ENCODE measurements at places on chromosomes 4 and X.

DNA sequence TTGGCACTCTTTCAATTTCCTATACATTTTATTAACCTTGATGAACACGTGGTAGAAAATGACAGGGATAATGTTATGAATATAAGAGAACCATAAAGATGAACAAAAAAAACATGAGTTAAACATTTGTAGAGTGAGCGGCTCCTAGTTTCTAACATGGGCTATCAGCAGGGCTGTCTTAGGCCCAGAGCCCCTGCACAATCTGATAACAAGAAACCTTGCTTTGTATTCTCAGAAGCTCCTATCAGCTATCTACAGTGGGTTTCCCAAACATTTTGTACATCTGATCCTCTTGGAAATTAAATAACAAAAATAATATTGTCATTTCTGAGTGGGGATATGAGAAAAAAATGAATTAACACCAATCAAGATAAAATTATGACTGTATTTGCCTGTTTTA, 10.6 kb upstream of the RBPJ start:
- DNase-seq = no peak

DNA sequence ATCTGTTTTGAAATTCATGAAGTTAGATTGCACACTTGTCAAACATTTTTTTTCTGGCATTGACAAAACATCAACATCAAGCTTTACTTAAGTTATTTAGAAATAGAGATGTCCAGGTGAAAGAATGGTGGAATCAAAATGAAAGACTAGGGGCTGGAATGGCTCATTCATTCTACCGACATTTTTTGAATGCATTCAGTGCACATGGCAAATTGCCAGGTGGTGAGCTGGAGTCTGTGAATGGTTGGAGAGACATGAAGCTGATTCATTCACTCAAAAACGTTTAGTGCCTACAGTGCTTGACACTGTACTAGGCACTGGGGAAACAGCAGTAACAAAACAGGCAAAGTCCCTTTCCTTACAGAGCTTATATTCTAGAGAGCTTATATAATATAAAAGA, 292.4 kb downstream of the PPP1R2C start:
- DNase-seq = no peak

DNA sequence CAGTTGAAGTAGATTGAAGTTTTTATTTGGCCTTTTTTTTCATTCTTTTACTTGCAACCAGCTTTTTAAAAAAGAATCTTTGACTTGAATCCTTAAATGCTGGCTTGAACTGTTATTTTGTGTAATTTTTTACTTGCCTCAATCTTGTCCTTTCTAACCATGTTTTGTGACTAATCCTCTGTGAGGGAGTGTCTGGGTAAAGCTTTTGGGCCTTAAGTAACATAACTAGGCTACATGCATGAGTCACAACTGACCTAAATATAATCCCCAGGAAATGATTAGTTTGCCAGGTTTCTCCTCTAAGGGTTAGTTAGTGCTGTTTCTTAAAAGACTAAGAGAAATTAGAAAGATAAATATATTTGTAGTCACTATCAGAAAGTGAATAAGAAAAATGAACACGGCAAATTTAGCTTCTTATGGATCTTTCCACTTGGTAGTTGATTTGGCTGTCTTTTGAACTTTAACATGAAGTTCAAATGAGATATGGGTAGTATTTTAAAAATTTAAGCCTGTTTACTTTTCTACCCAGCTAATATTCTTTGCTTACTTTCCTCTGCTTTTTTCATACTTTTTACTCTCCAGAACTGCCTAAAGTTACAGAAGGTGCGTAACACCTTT, 13.0 kb downstream of the EXOC1 start:
- no peak for DNase-seq

DNA sequence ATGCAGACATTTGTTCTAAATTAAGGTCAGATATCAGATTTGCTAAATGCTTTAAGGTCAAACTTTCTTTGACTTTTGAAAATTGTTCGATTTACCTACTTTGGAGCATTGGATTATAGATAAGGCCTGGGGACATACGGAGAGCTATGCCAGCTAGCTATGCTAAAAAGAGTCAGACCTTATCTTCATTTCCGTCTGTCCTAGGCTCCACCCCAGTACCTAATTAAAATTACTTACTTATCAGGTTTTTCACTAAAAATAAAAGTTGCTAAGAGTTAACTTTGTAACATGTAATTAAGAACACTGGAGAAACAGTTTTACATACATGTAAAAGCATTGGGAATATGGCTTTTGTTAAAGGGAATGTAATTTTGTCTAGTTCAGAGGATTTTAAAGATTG, 7.1 kb upstream of the TMEM35A start:
- DNase-seq = no peak

- no peak for DNase-seq
Observed at GRCh38 chr4:25032126-25032525, 1.4 kb upstream of the LGI2 start.

DNA sequence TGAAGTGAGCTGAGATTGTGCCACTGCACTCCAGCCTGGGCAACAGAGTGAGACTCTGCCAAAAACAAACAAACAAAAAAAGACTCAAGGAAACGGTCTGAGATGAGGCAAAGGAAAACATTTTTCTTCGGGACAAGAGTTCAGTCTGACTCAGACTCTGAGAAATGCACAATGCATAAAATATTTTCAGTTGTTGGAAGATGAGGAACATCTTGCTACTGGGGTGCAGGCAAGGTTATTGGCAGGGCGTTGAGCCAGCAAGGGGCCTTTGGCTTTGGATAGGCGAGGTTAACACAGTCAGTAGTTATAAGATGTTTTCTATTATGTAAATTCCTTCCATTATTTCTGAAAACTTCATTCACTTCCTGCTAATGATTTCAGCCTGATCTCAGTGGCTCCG, 96.1 kb upstream of the VCX start:
- DNase-seq = no peak

- DNase-seq = no peak
Observed at GRCh38 chrX:53039236-53039635, 9.4 kb upstream of the GPR173 start.

GRCh38 chrX:123260920-123261418, 76.9 kb downstream of the GRIA3 start:
- no peak for DNase-seq

GRCh38 chr4:121998024-121998423, 46.2 kb upstream of the TRPC3 start:
- DNase-seq = no peak

DNA sequence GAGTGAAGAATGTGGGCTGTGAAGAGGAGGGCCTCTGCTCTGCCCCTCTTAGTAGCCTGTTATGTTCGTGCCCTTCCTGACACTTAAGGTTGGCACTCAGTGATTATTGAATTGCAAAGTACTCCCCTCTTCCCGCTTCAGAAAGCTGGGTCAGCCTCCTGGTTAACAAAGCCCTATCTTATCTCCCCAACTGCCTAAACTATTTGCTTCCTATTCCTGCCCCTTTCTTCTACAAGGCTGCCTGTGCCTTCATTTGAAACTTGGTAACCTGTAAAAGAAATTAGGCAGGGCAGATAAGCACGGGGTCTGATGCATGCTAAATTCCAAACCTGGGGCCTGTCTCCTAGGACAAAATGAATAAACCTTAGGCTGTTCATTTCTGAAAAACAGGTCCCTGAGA, 23.1 kb upstream of the TMEM150C start:
- DNase-seq = no peak

DNA sequence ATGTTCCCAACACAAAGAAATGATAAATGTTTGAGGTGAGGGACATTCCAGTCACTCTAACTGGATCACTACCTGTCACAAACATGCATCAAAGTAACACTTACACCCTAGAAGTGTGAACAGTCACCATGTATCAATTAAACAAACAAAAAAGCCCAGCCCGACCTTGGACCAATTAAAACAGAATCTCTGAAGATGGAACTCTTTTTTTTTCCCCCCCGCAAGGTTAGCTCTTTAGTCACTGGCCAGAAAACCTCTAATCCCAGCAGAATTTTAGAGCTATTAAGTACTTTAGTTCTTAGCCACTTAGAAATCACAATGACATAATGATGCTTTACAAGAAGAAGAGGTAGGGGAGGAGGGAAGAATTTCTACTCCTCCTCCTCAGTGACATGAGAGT, 154.5 kb downstream of the PALLD start:
- no peak for DNase-seq

GRCh38 chr4:107991945-107992630, 2.4 kb downstream of the HADH start:
- DNase-seq = no peak

- DNase-seq = no peak
Observed at GRCh38 chrX:80576806-80577533, 156.7 kb downstream of the TENT5D start.

- no peak for DNase-seq
Observed at GRCh38 chrX:77793946-77794345, 7.9 kb upstream of the ATRX start.

- no peak for DNase-seq
Observed at GRCh38 chr4:3255611-3256186, 6.7 kb downstream of the MSANTD1 start.

DNA sequence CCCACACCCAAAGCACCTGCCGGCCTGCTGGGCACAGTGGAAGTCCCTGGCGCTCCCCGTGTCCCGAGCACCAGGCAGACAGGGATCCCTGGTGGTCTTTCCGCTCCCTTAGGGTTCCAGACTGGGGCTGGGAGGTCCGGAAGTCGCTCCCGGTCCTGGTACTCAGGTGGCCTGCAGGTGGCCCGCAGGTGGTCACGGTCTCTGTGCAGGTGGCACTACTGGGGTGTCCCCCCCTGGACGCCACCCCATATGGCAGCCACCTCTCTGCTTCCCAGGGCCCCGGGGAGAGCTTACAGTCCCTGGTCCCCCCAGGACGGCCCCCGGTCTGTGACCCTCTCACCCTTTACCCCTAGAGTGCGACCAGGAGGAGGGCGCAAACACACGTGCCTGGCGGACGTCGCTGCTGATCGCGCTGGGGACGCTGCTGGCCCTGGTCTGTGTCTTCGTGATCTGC, 13.6 kb downstream of the SLC25A6 start:
- DNase-seq = no peak

- no peak for DNase-seq
Observed at GRCh38 chr4:150002561-150002960, 75.7 kb upstream of the DCLK2 start.

- no peak for DNase-seq
Observed at GRCh38 chrX:100615005-100615404, 21.6 kb downstream of the TSPAN6 start.

GRCh38 chrX:13005661-13006473, 31.0 kb downstream of the TMSB4X start:
- no peak for DNase-seq

DNA sequence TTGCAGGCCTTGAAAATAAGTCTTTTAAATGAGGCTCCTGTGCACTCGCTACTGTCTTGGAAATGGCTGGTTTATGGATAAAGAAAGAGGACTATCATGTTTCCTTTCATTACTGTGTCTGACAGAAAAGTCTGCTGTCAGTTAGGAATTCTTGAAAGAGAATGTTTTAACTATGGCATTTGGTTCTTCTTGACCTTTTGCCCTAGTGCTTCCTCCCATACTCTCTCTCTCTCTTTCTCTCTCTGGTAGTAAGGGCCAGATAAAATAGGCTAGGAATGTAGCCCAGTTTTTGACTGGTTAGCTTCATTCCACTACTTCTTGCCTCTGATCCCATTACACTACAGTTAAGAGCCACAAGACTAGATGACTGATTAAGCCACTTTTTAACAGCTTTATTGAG, 29.8 kb downstream of the YY2 start:
- no peak for DNase-seq

DNA sequence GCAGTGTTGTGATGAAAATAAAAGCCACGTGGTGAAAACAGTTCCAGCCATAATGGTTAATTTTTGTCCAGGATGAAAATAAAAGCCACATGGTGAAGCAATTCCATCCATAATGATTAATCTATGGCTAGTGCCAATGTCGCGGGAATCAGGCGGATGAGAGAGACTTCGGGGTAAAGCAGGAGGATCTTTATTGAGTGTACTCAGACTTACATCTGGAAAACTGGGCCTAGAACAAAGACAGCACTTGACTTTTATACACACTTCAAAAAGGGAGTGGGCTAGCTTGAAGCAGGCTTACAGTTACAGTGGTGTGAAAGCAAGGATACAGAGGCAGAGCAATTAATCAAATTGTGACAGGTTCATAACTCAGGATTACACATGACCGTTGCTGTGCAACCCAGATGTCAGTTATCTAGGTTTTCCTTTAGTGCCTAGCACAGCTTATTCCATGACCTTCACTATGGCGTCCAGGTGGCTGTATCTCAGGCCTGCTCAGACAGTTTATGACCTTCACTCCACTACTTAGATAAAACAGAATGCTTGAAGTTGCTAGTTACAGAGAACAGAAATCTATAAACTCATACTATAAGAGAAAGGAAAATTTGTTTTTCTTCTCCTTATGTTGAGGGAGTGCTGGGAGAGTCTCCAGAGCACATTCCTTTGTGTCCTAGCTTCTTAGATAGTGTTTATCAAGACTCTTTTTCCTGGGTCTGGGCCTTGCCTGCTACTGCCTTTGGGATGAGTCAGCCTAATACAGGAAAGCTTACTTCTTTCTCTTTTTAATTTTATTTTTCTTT, 5.9 kb upstream of the PLA2G12A start:
- DNase-seq = no peak

- DNase-seq = no peak
Observed at GRCh38 chr4:84907145-84907544, 59.3 kb downstream of the WDFY3 start.

DNA sequence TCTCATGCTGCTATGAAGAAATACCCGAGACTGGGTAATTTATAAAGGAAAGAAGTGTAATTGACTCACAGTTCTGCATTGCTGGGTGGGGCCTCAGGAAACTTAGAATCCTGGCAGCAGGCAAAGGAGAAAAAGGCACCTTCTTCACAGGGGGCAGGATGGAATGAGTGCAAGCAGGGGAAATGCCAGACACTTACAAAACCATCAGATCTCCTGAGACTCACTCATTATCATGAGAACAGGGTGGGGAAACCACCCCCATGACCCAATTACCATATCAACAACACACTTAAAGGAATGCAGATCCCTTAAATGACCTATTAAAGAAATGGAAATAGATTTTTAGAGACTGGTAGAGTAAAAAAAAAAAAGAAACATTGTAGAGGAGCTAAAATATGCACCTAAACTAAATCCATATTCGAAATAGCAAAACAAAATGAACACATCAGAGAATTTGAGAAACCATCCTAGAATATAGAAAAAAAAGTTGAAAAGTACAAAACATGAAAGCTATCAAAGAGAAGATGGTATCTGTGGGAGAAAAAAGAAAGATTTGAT, 104.3 kb upstream of the UGT8 start:
- DNase-seq = no peak
